ENCODE measurements at places on chromosomes 3 and 15.

GRCh38 chr3:197801891-197802778 lies 11.1 kb downstream of the LRCH3 start:
- DNase-seq: no peak

GRCh38 chr3:16081661-16082060 lies 92.8 kb upstream of the GALNT15 start:
- DNase-seq: no peak

GRCh38 chr15:83515164-83515563 lies 68.0 kb downstream of the SH3GL3 start:
- no peak for DNase-seq

- DNase-seq: no peak
Measured at GRCh38 chr3:45599984-45600650, 5.6 kb downstream of the LIMD1 start.

DNA sequence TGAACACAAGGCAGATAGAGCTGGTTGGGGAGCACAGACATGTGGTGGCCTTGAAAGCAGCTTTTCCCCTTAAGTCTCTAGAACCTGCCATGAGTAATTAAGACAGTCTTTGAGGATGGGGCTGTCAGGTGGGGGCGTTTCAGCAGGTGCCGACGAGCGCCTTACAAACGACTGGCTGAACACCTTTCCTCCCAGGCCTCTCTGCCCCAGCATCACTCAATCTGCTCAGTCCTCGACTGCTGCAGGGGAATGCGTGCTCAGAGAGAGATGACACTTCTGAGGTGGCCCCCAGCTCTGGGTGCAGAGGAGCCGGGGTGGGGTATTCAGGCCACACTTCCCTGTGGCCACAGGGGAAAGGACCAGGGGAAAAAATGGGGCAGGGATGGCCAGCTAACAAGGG lies 8.1 kb upstream of the NCKIPSD start:
- no peak for DNase-seq

DNA sequence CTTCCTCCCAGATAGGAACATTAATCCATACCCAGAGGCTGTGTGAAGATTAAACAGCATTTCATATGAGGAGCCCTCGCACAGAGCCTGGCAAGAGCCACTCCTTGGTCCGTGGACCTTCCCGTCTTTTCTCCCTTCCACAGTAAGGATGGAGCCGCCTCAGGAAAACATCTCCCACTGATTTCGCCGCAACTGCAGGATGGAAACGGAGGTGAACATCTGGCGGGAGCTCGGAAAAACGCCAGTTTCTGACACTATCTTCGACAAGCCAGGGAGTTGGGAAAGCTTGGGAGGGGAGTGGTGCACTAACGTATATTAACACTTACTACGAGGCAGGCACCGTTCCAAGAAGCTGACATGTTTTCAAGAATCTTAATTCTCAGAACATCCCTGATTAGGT lies 157.9 kb downstream of the XXYLT1 start:
- no peak for DNase-seq

DNA sequence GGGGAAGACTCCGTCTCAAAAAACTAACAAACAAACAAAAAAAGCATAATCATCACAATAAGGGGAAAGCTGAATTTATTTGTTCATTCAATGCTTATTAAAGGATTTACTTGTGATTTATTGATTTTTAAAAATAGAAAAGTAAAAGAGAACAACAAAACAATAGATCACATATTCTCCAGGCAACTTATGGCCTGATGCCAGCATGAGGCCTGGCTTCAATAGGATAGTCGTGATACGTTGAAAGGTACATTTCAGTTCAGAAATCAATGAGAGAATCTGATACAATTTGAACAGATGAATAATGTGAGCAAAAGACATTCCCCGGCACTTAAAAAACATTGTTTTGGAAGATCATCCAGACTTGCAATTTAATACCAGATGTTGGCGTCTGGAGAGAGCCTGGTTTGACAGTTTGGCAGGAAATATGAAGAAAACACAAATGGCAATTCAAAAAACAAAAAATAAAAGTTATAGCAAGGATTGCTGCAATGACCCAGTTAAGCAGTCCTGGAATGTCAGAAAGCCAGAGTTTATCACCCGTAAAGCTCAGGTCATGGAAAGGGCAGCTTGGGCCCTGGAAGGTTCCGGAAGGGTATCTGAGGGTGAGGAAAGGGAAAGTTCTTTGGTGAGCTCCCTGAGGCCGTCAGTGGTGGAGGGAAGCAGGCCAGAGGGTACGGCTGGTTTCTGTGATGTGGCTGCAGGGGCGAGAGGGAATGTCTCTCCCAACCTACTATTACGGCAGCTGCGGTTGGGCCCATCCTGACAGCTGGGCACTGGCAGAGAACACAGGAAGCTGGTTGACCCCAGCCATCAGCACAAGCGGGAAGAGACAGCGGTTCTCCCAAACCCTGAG lies 230.2 kb upstream of the HES1 start:
- no peak for DNase-seq

GRCh38 chr3:71978150-71978721 lies 193.3 kb upstream of the PROK2 start:
- no peak for DNase-seq

- no peak for DNase-seq
Measured at GRCh38 chr15:69926721-69927120, 171.0 kb downstream of the TLE3 start.

DNA sequence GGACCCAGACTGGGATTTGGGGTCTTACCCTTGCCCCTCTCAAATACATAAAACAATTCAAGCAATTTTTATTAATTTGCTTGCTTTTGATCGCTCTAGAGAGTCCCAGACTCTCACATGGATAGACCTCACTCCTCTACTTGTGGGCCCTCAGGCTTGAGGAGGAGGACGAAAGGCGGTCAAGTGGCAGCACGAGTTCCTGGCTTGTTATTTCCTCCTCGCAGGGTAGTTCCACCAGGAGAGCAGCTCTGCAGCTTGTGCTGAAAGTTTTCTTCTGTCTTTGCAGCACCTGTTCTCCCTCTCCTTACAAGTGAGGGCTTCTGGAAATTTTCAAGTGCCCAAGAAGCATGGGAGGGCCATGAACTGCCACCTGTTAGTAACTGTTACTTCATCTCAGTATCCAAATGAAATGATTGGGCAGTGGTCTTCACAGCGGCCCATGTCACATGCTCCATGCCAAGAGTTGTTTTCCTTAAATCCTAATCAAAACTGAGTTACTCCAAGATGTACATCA lies 22.7 kb downstream of the ABI3BP start:
- DNase-seq: no peak

GRCh38 chr15:74867466-74868038 lies 5.6 kb downstream of the SCAMP2 start:
- DNase-seq: no peak

DNA sequence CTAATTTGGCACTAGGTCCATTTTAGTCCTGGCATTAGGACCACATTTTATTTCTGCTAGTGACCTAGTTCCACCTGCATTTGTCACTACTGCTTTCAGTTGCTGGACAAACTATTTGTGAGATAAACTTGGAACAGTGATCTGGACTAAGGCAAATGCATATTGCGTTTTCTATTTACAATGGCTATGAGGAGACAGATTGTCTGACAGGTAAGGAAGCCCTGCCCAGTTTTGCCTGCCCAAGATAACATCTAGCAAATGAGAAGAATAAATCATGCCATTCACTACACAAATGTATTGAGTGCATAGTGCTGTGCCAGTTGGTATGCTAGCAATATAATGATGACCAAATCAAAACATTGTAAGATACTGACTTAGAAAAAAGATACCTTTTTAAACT lies 245.7 kb downstream of the GRM7 start:
- DNase-seq: no peak

- no peak for DNase-seq
Measured at GRCh38 chr3:183857863-183858262, 26.8 kb downstream of the PARL start.

DNA sequence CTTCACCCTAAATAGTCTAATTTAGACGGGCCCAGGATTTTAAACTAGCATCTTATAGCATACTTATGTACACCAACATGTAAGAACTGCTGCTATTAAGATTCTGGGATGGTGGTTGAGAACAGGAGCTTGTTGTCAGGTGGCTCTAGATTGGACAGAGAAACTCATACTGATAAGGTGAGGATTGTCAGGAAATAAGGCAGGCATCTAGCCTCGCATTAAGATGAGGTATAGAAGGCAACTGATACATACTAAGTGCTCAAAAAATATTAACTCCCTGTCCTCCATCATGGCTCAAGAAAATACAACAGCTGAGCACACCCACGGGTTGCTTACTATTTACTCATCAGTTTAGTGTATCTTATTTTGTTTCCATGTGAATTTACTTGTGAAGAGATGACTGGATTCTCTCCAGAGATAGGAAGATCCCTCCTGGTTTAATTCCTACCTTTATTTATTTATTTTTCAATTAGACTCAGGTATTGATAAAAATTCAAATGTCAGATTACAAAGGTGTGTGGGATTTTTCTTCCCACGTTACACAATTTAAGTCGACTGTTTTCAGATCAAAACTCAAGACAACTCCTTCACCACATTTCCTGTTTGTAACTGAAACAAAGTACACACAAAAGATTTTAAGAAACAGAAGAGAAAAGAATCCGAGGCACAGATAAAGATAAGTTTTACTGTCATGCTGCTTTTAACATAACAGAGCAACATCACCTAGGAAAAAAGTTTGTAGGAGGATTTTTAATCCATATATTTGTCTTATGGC lies at the start of gene TRAT1:
TRAT1 (plus strand) TSS at position 664 of the 775 bp plus-strand sequence. CDS start 142 bp downstream, outside the sequence.
- no peak for DNase-seq

- DNase-seq: no peak
Measured at GRCh38 chr15:38670128-38671005, 105.8 kb upstream of the RASGRP1 start.

- no peak for DNase-seq
Measured at GRCh38 chr3:124969963-124970722, 35.6 kb upstream of the MUC13 start.

GRCh38 chr3:5136919-5137429 lies 14.9 kb downstream of the ARL8B start:
- no peak for DNase-seq

DNA sequence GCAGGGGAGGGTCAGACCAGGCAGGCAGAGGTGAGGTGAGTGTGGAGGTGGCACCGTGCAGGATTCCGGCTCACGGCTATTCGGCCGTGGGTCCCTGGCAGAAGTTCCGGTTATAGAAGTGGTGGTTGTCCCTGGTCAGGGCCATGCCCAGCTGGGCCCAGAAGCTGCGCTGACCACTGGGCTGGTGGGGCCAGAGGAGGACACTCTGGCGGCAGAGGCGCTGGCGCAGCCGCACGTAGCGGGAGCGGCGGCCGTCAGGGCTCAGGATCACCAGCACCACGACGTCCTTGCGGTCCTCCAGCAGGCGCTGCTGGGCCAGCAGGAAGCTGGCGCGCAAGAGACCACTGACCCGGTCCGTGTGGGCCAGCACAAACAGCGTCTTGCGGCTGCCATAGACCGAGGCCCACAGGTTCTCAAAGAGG lies 4.3 kb downstream of the TLR9 start:
- DNase-seq: no peak

- no peak for DNase-seq
Measured at GRCh38 chr3:10516544-10517452, 11.4 kb upstream of the ATP2B2 start.

DNA sequence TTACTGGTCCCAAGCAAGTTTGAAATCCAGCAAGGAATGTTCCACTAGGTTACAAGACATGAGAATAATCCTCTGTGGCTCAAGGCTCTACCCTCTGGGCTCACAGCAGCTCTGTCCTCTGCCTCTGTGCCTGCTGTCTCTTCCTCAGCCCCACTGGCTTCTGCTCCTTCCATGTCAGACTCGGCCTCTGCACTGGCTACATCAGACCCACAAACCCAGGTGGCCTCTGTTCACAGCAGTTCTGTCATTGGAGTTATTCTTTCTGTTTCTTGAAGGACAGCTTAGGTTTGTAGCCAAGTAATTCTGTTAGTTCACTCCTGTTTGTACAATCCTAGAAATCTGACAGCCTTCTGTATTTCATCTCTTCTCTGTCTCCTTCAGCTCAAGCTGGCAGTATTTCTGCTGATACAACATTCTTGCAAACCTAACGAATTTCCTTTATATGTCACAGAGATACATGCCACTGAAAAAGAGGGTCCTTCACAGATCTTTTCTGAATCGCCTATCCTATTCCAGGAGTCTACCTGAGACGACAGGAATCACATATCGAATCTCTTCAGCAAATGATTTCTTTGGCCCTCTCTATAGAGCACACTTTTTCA lies 227.8 kb upstream of the PLSCR5 start:
- DNase-seq: no peak

GRCh38 chr15:73867426-73867825 lies 5.9 kb upstream of the TBC1D21 start:
- DNase-seq: no peak

GRCh38 chr3:142509079-142509478 lies 61.2 kb upstream of the XRN1 start:
- DNase-seq: no peak

DNA sequence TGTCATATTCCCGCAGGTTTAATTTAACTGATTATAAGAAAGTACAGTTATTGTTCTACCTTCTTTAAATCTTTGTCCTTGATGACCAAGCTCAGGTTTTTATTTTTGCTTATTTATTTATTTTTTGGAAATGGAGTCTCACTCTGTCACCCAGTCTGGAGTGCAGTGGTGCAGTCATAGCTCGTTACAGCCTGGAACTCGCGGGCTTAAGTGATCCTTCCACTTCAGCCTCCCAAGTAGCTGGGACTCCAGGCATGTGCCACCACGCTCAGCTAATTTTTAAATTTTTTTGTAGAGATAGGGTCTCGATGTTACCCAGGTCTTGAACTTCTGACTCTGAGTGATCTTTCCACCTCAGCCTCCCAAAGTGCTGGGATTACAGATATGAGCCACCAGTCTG lies 8.9 kb downstream of the USP3 start:
- DNase-seq: no peak

GRCh38 chr3:56869157-56869889 lies 67.6 kb upstream of the ARHGEF3 start:
- no peak for DNase-seq

DNA sequence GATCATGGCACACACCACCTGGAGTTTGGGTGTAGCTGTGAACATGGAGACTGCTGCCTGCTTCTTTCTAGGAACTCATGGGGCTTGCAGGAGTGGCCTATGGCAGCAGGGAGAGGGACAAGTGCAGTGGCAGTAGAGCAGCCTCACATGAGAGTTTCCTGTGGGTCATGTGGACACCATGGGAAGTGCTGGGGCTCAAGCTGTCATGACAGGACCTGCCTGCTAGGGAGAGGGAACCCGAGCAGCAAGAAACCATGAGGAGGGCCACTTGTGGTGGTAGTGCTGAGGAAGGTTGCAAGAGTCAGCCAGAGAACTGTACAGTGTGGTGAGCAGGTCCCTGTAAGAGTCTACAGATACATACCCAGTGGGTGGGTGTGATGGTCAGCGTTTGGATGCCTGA lies 73.8 kb upstream of the MRPS22 start:
- DNase-seq: no peak

- no peak for DNase-seq
Measured at GRCh38 chr15:69086427-69087204, 72.1 kb downstream of the NOX5 start.

DNA sequence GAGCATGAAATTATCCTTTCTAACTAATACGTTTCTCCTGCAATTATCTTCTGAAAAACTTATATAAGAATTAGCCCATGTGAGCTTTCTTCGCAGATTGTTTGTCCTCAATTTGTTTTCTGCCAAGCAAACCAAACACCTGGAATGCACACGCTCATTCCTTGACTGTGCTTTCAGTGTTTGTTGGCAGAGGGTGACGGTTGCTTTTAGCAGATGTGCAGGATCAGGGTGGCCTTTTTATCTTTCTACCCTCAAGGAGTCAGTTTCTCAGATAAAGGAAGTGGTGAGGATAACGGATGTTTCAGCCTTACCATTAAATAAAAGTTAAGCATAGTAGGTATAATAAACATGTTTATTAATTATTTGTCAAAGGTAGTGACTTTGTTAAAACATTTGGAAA lies 15.2 kb downstream of the ARPP21 start:
- DNase-seq: no peak

All from NCI-H510A (cell line).